Stimulated activated CD4-positive, alpha-beta T cell treated with anti-CD3 and anti-CD28 coated beads, Interleukin-4, amount 100 ng/mL, for 24 hours (primary cell): ENCODE measurements at places on chromosomes 5 and 9.

DNA sequence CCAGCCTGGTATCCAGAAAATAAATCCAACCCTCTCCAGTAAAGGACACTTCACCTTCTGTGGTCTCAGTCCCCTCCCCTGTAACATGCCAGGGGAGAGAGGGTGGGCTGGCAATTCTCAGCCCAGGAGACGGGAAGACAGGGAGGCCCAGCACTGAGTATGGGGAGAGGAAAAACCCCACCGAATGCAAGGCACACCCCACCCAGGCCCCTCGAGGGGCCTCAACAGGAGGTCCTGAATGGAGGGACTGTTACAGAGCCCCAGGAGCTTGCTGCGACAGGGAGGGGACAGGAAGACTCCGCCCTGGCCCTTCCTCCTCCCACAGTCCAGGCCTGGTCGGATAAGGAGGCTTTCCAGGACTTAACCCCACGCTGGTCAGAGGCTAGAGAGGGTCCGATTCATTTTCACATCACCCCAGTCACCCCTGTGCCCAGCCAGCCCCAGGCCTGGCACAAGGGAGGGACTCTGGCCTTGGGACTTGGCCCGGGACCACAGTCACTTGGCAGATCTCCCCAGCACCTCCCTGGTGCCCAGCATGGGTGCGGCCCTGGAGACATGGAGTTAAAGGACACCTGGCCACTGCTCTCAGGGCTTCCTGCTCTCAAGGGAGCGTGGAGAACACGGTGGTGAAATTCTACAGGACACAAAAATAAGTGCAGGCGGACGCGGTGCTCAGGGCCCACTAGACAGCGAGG, 44.9 kb upstream of the STXBP1 start:
- DNase-seq = no peak

DNA sequence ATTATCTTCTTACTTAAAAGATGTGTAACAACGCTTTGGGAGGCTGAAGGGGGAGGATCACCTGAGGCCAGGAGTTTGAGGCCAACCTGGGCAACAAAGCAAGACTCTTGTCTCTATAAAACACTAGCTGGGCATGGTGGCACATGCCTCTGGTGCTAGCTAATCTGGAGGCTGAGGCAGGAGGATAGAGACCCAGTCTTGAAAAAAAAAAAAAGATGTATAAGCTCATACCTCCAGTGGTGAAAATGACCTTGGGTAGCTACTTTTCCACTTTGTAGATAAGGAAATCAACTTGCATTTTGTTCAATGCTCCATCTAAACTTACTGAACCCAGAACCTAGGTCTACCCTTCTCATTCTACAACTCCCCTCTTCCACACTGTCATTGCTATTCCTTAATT, 16.6 kb downstream of the ARRDC3 start:
- no peak for DNase-seq

- no peak for DNase-seq
Measured at GRCh38 chr5:163079618-163080017, 357.8 kb upstream of the CCNG1 start.

- DNase-seq = no peak
Measured at GRCh38 chr9:81776390-81776789, 87.0 kb upstream of the TLE1 start.

DNA sequence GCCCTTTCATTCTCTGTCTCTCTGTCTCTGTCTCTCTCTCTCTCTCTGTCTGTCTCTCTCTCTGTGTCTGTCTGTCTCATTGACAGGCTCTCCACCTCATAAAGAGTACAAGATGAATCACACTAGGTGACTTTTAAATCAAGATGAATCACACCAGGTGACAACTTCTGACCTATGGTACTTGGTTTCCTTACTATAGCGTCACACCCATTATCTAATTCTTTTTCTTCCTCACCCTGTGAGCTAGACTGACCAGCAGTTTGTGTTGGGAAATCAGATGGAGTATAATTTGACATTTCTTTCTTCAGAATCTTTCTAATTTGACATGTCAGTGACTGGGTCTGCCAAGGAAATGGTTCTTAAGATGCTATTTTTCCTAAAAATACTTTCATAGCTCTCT, 232.9 kb downstream of the ARRDC3 start:
- DNase-seq = no peak

GRCh38 chr5:122408592-122409224, 96.7 kb downstream of the SNCAIP start:
- DNase-seq = no peak

DNA sequence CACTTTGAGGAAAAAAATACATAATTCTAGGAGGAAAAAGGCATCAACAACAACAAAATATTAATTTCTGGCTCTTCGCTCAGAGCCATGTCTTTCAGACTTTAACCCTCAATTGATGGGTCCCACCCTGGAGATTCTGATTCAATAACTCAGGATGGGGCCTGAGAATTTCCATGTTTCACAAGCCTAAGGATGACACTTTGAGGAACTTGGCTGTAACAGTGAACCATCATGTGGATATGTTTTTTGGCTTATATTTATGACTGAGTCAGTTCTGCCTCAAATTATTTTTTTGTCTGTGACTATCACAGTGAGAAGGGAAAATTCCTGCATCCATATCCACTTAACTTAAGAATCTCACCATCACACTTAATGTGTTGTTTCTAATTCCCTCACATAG, 504.6 kb downstream of the RASEF start:
- DNase-seq = no peak

- no peak for DNase-seq
Measured at GRCh38 chr9:88658311-88658822, 123.4 kb downstream of the NXNL2 start.

DNA sequence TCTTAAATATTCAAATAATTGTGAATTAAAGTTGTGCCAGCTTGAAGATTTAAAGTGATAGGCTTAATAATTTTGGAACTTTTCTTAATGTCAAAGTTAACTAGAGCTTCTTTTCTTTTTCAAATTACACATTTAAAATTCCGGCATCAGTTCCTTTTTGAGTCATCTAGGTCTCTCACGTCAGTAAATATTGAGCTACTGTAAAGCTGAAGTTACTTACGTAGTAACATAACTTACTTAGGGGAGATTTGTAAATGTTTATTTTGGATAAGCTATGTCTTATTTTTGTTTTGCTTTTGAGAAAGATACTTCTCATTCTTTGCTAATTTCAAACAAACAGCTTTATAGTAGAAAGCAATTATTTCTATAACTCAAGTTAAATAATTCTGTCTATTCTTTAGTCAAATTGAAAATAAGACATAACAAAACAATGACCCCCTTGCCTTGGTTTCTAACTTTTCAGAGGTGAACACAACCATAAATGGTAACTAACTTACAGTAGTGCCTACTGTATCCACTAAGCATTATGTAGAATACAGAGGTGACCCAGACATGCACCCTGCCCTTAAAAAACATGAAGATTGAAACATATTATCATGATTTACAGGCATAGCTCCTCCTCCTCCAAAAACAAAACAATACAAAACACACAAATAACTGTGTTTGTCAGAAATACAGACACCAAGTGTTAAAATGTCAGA, 29.8 kb downstream of the CD274 start:
- no peak for DNase-seq

- peak; percentile 61 for DNase-seq
Measured at GRCh38 chr9:71769175-71770161, 1.2 kb upstream of the CEMIP2 start.

GRCh38 chr5:38478166-38478565, 78.3 kb downstream of the LIFR start:
- no peak for DNase-seq

GRCh38 chr5:16740066-16740810, 123.4 kb upstream of the RETREG1 start:
- no peak for DNase-seq

- no peak for DNase-seq
Measured at GRCh38 chr9:111106202-111106601, 67.9 kb upstream of the LPAR1 start.

- no peak for DNase-seq
Measured at GRCh38 chr9:124803911-124804310, 27.0 kb downstream of the OLFML2A start.

DNA sequence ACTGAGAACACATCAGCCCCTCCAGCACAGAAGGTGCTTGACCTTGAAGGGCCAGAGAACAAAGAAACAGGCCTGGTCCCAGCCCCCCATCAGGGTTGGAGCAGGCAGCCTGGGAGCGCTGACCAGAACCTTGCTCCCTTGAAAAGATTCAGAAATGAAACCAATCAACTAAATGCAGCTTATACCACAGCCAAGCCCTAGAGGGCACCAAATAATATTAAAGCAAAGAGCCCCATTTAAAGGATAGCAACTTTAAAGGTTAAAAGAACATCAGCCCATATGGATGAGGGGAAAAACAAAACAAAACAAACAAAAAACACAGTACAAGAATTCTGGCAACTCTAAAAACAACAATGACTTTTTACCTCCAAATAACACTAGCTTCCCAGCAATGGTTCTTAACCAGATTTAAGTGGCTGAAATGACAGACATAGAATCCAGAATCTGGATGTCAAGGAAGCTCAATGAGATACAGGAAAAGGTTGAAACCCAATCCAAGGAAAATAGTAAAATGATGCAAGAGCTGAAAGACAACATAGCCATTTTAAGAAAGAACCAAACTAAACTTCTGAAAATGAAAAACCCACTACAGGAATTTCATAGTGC, 471.9 kb downstream of the MTRR start:
- no peak for DNase-seq

GRCh38 chr9:110900456-110900855, 137.8 kb downstream of the LPAR1 start:
- DNase-seq = no peak

DNA sequence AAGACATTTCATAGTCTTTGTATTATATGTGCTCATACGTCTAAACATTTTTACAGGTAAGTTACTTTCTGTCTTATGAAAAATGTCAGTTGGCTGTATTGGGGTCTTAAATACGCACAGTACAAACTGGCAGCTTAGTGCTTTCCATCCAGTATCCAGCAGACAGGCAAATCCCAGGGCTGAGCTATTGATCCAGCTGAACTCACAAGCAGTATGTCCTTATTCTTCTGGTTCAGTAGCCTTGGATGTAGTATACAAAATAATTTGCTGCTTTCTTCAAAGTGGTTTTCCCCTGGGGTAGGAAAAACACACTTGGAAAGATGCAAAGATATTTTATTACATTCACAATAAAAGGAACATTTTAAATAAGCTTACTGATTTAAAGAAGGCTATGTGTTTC, 617.2 kb downstream of the NR2F1-AS1 start:
- DNase-seq = no peak

DNA sequence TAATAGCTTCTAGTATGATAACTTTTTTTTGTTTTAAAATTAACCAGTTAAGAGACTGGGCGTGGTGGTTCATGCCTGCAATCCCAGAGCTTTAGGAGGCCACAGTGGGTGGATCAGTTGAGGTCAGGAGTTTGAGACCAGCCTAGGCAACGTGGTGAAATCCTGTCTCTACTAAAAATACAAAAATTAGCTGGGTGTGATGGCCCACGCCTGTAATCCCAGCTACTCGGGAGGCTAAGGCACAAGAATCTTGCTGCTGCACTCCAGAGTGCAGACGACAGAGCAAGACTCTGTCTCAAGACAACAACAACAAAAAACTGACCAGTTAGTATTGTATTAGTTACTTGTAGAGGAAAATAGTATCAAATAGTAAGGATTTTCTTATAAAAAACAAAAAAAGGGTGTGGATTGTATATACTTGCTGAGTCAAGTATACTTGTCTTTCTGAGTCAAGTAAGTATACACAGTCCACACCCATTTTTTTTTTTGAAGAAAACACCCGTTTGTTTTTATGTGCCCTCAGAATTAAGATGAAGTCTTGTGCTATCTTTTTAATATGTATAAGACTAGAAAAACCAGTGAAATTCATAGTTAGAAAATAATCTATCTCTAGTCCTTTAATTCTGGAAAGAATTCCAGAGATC, 25.3 kb downstream of the UBAP1 start:
- DNase-seq = no peak
